CD4-positive, alpha-beta T cell treated with Interleukin-2 at 100 ng/mL for 4 hours (primary cell): ENCODE measurements at places on chromosomes 7 and 10.
A peak's percentile ranks its signal among the peaks of the same experiment; 100 is the strongest.

GRCh38 chr10:31759124-31759798, 169.4 kb downstream of the ARHGAP12 start:
- DNase-seq, result peak; percentile 67

DNA sequence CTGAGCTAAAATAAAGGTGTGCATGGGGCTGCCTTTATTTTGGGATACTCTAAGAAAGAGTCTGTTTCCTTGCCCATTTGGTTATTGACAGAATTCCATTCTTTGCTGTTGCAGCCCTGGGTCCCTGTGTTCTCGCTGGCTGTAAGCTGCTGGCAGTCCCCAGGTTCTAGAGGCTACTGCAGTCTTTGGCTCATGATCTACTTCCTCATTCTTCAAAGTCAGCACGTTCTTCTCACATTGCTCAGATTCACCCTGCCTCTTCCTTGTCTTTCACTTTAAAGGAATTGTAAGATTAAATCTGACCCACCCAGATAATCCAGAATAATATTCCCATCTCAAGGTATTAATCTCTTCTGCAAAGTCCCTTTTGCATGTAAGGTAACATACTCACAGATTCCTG, 620.3 kb downstream of the CCSER2 start:
- DNase-seq, result no peak

GRCh38 chr10:133361227-133361626, 3.4 kb upstream of the FUOM start:
- DNase-seq, result no peak

GRCh38 chr7:46774515-46774914, 807.4 kb downstream of the TNS3 start:
- DNase-seq, result no peak

GRCh38 chr7:147012666-147013065, 896.1 kb downstream of the CNTNAP2 start:
- no peak for DNase-seq

DNA sequence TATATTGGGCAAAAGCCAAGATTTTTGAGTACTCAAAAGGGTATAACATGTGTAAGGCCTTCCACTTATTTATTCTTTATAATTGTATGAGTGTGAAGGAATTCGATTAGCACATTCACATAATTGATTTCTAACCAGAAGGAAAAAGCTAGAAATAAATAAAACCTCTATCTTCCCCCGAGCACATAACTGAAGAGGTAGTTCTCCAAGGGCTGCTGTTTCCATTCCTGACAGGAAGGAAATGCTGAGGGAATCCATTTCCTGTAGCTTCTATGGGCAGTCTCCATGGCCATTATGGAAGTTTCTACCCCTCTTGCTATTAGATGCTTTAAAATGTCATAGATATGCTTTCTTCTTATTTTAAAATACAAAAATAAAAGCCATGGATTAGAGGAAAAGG, 70.5 kb upstream of the ABCB5 start:
- DNase-seq, result no peak

- no peak for DNase-seq
Observed at GRCh38 chr10:89867964-89868363, 166.6 kb downstream of the KIF20B start.

DNA sequence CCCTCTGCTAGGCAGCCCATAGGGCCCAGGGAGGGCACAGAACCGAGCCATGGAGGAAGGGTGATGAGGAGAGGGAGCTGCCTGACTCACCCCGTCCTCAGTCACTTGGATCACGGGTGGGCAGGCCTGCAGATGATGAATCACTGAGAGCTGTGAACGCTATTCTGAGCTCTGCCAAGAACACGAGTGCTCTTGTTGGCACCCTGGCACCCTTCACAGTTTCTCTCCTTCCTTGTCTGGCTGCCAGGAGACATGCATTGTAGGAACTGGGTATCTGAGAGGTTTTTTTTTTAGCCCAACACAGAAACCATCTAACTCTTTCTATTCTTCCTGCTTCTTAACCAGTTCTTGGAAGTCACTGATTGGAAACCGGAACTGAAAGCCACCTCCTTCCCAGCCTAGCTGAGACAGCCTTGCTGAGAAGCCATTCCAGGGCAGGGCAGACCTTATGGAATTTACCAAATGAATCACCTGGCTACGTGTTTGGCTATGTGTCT, 82.1 kb downstream of the SLC37A3 start:
- no peak for DNase-seq

- no peak for DNase-seq
Observed at GRCh38 chr10:89216056-89216455, 8.9 kb upstream of the CH25H start.

- DNase-seq, result no peak
Observed at GRCh38 chr10:30436671-30437030, 2.7 kb downstream of the MAP3K8 start.

DNA sequence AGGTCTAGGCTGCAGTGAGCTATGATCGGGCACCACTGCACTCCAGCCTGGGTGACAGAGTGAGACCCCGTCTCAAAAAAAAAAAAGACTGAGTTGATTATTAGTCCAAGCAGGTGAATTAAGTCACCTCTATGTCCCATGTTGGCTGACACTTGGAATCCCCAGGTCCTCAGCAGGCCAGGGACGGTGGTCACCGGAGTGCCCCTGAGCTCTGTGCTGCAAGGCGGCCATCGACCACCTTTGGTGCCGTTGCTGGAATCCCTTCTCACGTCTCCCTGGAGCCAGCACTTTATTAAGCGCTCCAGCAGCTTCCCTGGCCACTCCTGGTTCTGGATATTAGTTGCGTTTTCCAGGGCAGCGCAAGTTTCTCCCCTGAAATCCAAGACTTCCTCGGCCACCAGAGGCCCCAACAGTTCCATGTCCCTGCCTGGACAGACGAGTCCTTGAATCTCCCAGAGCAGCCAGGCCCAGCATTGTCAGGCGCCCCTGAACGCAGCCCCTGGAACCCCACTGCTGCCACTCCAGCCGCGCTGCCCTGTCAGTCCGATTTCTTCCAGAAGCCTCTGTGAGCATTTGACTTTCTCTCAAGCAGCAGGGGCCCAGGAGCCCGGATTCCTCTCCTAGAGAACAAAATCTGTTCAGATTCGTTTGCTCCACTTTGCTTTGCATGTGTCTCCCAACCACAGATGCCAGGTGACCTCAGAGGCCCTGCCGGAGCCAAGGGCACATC, 38.4 kb upstream of the FOXL3 start:
- no peak for DNase-seq

DNA sequence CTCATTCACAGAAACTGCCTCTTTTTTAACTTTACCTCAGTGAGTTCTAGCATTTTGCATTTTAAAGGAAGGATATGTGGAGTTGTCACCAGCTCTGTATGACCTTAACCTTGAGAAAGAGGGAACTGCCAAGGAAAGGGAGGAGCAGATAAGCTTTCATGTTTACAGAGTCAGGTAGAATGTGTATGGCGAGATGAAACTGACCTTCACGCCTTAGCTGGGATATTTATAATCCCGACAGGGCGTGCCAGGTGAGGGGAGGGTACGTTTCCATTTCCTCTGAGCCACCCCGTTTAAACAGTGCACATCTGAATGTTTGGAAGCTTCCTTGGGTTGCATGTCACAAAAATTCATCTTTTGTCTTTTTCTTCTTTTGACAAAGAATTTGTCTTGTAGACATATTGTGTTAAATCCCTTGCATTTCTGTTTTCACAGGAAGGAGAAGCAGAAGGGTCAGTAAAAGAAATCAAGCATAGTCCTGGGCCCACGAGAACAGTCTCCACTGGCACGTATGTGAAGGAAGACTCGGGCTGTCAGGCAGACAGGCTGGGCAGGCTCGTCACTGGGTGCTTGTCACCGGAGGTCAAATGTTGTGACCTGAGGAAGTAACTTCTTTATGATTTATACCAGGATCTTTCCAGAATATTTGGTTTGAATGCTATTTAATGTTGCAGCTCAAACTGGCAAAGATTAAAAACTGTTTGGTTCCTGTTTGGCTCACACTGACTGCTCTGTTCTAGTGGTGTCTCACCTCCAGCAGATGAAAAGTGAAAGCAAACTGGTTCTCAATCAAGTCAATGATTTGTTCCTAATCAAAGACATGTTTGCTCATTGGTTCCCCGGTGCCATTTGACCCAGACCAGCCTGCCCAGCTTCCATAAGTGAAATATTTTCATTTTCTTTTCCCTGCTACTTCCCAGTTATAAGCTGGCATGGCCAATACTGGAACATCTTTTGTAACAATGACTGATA, 16.2 kb downstream of the OPTN start:
- peak; percentile 31 for DNase-seq

DNA sequence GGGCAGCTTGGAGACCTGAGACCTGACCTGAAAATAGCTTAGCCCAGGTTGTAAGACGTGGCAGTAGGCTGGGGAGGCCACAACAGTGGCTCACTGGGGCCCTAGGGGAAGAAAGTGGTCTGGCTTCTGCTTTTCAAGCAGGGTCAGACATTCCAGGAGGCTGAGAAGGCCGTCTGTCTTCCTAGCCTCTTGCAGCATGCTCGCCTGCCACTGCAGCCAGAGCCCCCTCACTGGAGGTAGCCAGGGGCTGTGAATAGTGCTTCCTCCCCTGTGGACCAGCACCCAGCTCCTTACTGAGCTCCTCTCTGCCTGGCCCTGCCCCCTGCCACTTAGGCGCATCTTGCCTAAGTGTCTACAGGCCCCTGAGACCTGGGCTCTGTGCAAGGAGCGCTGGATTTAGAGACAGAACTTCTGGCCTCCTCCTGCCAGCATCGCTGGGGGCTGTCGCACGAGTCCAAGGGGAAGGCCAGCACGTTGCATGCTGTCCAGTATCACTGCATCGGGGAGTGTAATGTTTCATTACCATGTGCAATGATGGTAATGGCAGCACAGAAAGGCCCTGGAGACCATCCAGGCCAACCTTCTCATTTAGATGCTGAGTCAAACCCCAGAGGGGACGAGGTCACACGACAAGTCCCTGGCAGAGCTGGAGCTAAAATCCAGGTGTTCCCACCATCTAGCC, 12.7 kb downstream of the ZMIZ1 start:
- no peak for DNase-seq

DNA sequence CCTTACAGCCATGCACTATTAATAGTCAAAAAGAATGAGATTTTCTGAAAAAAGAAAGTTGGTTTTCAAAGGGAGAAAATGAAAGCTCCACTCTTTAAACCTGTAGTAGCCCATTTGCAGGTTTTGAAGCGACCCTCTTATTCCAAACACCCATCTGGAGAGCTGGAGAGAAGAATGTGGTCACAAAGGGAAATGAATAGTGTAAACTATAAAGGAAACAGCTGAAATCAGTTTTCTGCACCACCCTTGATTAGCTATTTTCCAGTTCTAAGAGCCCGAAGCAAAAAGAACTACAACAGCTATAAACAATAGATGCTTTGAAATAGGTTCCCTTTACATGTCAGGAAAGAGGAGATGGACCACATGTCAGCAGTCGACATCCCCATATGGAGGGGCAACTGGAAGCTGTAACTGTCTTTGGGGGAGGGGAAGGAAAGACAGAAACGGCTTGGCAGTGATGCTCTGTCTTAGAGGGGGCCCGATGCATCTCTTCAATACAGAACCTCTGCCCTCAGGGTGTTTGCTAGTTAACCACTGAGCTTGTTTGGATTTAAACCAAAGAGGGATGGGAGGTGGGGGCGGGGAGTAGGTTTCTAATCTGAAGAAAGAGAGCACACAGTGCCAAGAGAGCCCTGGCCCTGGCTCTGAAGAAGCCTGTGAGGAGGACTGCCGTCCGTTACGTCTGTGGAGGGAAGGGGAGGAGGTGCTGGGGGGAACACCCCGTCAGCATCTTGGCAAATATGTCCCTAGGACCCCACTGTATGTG, 55.3 kb downstream of the CPVL start:
- no peak for DNase-seq

DNA sequence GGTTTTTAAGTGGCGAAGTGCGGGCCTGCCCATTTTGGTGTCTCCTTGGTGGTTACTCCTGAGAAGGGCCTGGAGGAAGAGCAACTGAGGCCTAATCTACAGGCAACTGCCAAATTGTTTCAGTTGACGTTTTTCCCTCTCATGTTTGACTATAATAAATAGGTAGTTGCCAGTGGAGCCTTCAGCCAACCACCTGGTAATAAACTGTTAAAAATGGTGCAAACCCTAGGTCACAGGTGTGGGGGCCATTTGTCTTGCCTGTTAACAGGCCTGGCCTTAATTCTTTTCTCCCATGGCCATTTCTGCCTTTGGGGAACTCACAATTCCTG, 3.7 kb downstream of the IKZF1 start:
- DNase-seq, result no peak

GRCh38 chr7:28083164-28083997, 97.2 kb downstream of the JAZF1 start:
- DNase-seq, result no peak

GRCh38 chr10:131817866-131818509, 82.8 kb upstream of the PPP2R2D start:
- no peak for DNase-seq

- peak; percentile 17 for DNase-seq
Observed at GRCh38 chr7:65251851-65252620, 121.6 kb upstream of the ZNF92 start.

- DNase-seq, result no peak
Observed at GRCh38 chr7:66920256-66920655, 769 bp upstream of the TMEM248 start.

DNA sequence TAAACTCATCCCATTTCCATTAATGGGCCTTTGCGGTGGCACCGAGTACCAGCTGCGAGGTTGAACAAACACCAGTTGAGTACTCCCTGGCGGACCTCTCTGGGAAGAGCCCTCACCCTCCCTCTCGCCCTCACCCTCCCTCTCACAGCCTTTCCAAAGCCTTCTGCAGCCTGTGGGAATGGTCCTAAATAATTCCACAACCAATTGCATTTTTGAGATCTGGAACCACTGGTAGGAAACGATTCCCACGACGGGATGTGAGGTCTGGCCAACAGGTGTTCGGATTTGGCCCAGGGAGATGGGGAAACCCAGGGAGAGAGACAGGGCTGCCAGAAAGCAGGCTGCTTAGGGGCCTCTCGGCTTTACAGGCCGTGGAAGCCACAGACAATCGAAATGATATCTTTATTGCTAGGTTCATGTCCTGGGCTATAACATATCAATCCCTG, 5.3 kb downstream of the PTF1A start:
- no peak for DNase-seq

DNA sequence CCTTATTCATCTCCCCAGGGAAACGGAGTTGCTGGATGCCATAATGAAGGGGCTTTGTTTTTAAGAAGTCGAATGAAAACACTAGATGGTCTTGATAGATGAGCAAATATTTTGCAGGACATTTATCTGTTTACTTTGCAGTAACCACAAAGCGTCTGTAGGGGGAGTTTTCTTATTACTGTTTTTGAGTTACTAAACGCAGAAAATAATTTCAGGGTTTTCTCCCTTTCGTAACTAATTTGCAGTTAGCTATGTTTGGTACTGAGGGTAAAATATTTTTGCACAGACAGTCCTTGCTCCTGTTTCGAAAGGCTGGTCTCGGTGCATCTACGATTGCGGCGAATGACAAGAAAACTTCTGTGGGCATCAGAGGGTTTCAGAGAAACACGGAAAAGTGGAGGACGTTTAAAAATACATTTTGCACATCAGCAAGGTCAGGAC, 505.6 kb upstream of the MKI67 start:
- DNase-seq, result no peak

DNA sequence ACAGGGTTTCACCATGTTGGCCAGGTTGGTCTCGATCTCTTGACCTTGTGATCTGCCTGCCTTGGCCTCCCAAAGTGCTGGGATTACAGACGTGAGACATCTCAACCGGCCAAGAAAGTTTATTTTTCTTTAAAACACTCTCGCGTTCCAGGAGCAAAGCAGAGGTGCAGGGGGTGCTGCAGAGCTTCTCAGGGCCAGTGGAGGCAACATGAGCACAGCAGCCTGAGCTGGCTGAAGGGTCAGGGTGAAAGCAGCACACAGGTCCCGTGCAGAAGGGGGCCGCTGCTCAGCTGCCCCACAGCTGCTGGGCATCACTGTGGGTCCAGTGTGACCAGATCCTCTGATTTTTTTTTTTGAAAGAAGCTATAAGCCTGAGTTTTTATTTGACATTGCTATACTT, 46.1 kb downstream of the EPHB4 start:
- no peak for DNase-seq

GRCh38 chr7:143269251-143269650, 6.0 kb downstream of the GSTK1 start:
- no peak for DNase-seq
